ENCODE measurements at places on chromosomes 12 and 14.

GRCh38 chr12:20627001-20627588 lies 68.0 kb upstream of the SLCO1C1 start:
- peak; percentile 49 for DNase-seq

- DNase-seq = no peak
These were observed 5.5 kb downstream of the PABPN1 start for GRCh38 chr14:23326491-23327332.

DNA sequence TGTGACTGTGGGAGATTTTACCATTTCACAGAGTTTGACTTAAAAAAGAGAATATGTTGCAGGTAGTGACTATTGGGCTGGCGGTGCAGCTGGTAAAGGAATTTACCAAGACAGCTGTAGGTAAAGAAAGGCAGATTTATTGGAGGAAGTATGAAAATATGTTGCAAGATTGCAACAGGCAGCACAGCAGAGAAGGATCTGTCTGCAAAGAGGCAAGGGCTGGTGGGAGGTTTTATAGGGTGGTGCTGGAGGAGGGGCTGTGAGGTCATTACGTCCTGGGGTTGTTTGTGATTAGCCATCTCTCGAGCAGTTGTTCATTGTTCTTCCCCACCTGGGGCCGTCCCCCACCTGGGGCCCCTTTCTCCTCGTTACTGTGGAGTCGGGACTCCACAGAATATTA lies 62.1 kb downstream of the ACACB start:
- no peak for DNase-seq

DNA sequence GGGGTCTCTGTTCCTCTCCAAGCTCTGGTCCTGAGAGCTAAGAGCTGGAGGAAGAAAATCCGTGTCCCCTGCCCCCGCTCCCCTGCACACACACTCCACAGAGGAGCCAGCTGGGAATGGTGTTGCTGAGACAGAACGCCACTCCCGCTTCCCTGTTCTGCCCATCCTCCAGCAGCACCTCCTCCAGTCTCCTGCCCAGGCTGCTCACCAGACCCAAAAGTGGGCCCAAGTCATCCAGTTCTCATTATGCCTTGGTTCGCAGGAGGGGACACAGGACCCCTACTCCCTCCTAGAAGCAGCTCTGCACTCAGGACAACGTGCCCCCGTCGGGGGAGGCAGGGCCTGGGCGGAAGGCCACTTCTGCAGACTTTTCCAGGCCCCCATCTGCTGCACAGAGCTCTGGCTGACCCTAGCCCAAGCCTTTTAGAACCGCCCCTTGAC lies 830 bp upstream of the TRMT61A start:
- DNase-seq = peak; percentile 68

DNA sequence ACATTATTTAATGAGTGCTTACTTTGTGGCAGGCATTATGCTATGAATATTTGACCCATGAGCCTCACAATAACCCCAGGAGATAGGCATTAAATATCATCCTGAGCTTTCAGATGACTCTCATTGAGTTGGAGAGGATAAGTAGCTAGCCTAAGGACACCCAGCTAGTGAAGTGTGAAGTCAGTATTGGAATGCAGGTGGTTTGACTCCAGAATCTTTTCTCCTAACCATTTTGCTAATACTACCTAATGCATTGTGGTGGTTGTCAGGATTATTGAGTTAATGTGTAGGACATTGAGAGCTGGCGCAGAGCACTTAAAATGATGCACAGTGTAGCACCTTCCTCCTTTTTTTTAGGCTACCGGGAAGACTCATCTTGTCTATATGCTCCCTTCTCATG lies 3.8 kb upstream of the CDKL1 start:
- DNase-seq = no peak

GRCh38 chr14:50335989-50336824 lies 24.1 kb downstream of the DMAC2L start:
- no peak for DNase-seq

GRCh38 chr12:48104531-48104930 lies 1.3 kb downstream of the SENP1 start:
- no peak for DNase-seq
